ENCODE measurements at places on chromosomes 7 and 10.

DNA sequence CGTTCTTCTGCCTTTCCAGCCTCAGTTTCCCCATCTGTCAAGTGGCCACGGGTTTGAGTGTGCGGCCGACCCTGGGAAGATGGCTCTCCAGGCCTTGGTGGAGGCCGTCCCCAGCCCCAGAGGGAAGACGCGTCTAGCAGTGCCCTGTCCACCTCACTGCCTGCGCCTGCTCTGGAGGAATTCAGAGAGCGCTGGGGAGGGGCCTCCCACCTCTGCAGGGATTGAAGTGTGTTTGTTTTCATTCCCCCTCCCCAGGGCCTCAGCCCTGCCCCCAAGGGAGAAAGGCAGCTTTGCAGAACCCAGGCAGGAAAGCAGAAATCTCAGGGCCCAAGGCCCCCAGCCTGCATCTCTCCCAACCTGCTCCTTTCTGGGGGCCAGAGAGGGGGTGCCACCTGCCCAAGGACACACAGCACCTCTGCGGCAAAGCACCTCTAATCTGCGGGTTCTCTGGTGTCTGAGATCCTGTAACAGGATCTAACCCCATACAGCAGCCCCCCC is 91.0 kb downstream of the MICALL2 start:
- no peak for DNase-seq

- no peak for DNase-seq
Measured at GRCh38 chr7:115113776-115114175, 191.9 kb downstream of the MDFIC start.

DNA sequence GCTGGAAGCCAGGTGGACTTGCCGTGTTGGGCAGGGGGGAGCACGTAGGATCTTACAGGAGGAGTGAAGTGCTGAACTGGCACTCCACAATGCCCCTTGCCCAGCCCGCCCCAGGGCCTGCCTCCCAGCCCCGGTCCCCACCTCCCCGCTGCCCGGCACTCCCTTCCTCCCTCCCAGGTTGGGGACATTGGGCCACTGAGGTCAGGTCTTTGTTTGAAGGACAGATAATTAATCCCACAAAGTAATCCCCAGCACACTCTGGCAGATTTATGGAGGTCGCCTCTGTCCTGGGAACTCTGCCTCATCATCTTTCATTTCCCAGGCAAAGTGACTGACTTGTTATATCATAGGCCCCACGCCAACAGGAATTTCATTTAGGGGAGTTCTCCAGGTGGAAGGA is 122.8 kb downstream of the C10orf105 start:
- no peak for DNase-seq

DNA sequence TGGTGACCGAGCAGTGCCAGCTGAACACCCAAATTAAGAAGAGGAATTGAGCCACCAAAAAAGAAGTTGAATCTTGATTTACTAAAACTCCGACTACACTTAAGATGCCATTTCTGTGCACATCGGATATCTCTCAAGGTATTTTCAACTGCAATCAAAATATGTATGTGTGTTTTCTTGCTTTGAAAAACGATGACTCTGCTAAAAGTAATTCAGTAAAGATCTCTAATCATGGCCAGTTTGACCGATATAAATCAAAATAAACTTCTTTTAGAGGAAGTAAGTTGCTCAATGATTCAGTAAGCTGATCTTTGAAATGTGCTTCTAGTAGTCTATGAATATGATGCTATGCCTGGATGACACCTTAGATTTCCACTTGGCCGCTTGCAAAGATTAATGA is 453.5 kb upstream of the TPK1 start:
- no peak for DNase-seq

GRCh38 chr10:118569241-118569881 is 26.1 kb downstream of the PRLHR start:
- no peak for DNase-seq

- DNase-seq = no peak
Measured at GRCh38 chr10:79342295-79342761, 4.9 kb upstream of the PPIF start.

GRCh38 chr10:4649886-4650508 is 176.0 kb upstream of the AKR1E2 start:
- DNase-seq = no peak

DNA sequence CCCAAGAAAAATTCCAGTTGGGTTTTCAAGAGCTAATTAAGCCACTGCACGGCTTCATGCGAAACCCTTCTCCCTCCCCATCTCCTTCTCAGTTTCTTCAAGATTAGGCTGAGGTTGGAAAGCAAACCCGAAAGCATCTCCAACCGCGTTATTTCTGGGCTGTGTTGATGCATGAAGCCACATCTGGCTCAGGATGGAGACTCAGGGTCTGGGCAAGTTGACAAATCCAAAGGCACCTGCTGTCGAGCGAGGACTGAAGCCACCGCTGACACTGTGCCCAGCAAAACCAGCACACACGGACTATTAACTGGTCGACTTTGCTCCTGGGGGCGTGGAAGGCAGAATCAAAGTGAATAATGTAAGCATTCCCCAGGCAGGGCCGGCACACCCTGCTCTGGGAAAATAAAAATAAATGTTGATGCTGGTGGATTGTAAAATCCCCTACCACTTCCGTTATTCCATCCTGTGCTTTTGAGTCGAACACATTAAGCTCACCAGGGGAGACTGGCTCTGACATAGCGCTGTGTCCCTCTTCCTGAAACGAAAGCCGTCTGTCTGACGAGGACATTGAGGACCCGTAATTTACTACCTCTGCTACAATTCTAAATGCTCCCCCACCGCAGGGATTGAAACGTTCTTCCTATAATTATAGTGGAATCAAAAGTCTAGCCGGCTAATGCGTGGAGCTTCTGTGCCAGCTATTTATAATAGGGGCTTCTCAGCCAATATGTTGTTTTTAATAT is 269.8 kb downstream of the ADARB2 start:
- DNase-seq = no peak

DNA sequence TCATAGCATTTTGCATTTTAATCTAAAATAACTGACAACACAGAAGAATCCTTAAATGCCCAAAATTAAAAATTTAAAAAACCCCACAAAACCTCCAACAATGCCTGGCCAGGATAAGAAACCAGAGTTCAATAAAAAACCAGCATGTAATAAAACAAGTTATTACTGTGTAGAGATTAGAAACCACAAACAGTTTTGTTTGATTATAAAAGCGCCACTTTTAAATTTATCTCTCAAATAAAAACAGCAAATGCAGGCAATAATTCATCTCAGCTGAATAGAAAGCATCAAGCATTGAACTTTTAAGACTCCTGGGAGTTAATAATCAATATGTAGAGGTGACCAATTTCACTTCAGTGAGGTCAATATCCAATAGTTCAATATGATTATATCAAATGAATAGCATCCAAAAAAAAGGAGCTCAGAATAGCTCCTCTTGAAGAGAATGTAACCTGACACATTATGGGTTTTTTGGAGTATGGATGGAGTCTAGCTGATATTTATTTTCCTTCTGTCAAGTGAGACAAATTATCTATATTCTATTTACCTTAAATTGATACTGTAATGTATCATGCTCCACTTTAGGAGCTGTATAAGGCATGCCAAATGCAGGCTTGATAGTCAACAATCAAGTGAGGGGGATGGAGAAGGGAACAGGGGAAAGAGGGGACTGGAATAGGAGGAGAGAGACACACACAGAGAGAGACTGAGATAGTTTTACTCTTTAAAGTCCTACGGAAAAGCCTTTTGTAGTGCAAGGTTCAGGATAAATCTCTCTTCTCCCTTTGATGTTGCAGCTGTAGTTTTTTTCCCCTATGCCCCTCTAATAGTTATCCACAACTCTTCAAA is 130.9 kb downstream of the RSU1 start:
- DNase-seq = no peak

DNA sequence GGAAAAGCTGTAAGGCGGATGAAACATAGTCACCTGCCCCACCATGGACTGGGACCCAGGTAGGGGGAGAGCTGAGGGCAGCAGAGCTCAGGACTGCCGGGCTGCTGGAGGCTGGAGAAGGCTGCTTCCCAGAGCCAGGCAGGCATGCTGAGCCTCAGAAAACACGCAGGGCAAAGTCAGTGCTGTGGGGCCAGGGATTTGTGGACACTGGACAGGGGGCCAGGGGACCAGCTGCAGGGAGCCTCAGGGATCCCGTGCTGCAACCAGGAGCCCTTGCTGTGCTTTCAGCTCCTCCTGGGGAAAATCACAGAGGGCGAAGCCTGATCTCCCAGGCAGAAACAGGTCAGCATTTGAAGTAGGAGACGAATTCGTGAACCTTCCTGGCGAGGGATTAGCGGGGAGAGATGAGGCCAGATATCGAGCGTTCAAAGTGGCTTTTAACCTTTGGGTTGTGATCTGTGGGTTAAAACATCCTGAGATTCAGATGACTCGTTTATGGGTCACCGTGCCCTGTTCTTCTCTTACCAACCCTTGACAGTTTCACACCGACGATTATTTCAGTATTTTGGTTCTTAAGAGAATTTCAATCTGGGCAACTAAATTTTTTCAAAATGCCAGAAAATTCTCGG is 85.6 kb upstream of the SHH start:
- DNase-seq = no peak

GRCh38 chr7:68176974-68177373 is 1180.3 kb downstream of the TYW1 start:
- no peak for DNase-seq

- DNase-seq = no peak
Measured at GRCh38 chr7:3821488-3821887, 520.4 kb downstream of the SDK1 start.

Measured in activated naive CD8-positive, alpha-beta T cell treated with anti-CD3 and anti-CD28 coated beads, Interleukin-2, amount 50 U/mL, for 16 hours (primary cell).